Psoas muscle (tissue), 8 donors: ENCODE measurements at places on chromosomes 7 and 10. TPM values are rescaled to one million over a fixed set of nuclear protein-coding genes. Genes with fewer than 3 reads are reported as not detected.

The HGF gene
- 0.78 TPM for total RNA-seq

The SPRN gene
- not detected for total RNA-seq

The HOXA7 gene
- 8.4 TPM for total RNA-seq

The ZMIZ1 gene
- total RNA-seq = 37.6 TPM

The SPDYE8 gene
- total RNA-seq = not detected

The CRHR2 gene
- 0.42 TPM for total RNA-seq

The CCDC172 gene
- total RNA-seq = not detected

The SPDYE5 gene
- not detected for total RNA-seq

The TMEM236 gene
- 0.60 TPM for total RNA-seq

DNA sequence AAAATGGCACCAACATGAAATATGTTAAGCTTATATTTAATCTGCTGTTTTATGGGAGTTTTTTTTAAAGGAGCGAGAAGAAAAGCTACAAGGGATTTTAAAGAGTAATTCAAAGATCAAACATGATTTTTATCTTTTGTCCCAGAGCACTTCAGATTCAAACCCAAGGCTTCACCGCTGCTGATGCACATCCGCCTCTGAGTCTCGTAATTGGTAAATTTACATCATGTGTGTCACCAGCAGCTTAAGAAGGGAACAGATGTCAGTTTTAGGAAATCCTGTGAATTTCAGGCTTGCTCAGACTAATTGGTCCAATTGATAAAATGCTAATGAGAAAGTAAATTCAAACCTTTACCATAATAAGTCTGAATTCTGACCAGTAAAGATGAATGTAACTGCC is 406.3 kb downstream of the GFRA1 start:
- H3K27me3 ChIP-seq = no peaks in the 10 kb centered on the region

DNA sequence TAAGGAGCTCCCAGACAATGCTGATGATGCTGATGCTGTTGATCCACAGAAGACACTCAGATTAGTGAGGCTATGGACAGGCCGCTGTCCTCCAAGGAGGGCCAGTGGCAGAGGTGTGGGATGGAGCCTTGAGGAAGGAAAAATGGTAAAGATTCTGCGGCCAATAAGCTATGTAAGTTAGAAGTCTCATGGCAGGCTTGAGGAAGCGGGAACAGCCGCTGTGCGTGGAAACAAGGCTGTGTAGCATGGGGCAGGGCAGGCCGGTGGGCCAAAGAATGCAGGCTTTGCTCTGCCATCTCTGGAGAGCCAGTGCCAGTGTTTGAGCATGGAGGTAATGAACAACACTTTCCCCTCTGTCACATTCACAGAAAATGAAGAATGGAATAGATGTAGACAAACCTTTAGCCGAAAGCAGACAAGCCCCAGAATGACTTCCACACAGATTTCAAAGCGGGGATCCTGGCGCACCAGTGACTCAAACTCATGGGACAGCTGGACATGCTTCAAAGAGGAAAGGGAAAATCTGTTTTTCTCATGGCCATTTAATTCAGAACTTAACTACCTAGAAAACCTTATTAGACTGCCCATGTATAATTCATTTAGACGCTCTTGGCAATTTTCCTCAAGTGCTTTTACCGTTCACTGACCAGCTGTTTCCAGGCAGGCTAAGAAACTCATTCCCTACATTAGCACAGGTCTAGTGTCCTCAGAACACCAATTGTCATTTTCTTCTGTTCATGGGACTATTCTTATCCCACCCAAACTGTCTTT is 16.9 kb upstream of the FIGNL1 start:
- no peak overlapping the region for H3K4me3 ChIP-seq
- DNase-seq = no peak
- H3K27me3 ChIP-seq = no peaks in the 10 kb centered on the region
- no peaks in the 10 kb centered on the region for H3K36me3 ChIP-seq
- peaks cover 12% of the 10 kb centered on the region for H3K4me1 ChIP-seq

DNA sequence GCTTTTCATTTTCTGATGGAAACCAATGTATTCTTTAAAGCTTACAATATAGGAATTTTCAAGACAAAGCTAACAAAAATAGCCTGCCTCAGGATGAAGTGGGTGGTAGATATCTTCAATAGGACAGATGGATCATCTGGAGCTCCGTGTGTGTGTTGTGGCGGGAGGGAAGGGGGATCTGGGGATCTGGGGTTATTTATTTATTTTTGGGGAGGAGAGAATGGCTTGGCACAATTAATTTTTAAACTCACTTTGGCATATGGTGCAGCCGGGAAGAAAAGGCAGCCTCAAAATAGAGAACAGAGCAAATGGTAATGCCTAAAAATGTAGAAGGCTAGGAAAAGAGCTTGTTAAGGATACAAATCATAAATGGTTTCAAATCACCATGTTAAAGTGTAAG is 11.6 kb upstream of the ABLIM1 start:
- H3K4me1 ChIP-seq = no peaks in the 10 kb centered on the region
- no peak overlapping the region for H3K4me3 ChIP-seq
- no peak for DNase-seq
- no peaks in the 10 kb centered on the region for H3K27me3 ChIP-seq
- no peaks in the 10 kb centered on the region for H3K36me3 ChIP-seq

DNA sequence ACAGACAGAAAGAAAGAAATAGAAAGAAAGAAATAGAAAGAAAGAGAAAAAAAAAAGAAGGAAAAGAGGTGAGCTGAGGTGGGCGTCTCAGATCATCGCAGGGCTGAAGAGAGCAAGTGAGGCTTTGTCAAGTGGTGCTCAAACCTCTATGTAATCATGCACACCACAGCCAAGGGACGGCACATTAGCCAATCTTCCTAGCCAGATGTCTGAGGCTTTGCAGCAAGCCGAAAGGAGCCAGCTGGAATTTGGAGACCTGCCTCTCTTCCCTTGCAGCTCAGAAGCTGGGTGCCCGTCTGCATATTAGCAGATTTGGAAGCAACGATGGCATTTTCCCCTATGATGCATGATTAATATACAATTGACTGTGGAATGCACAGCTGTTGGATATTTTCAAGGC is 52.5 kb downstream of the ADRA2A start:
- no peaks in the 10 kb centered on the region for H3K36me3 ChIP-seq
- H3K27me3 ChIP-seq = no peaks in the 10 kb centered on the region
- peak overlapping the region; percentile 62 for H3K4me3 ChIP-seq
- no peak overlapping the region for H3K27ac ChIP-seq

- no peaks in the 10 kb centered on the region for H3K4me1 ChIP-seq
- no peaks in the 10 kb centered on the region for H3K27me3 ChIP-seq
- H3K27ac ChIP-seq = no peak overlapping the region
- H3K4me3 ChIP-seq = no peak overlapping the region
These were observed 96.9 kb downstream of the IQUB start for GRCh38 chr7:123437447-123437995.

- no peaks in the 10 kb centered on the region for H3K4me1 ChIP-seq
- H3K27me3 ChIP-seq = no peaks in the 10 kb centered on the region
- no peak for DNase-seq
- H3K27ac ChIP-seq = no peak overlapping the region
These were observed 109.0 kb upstream of the SP4 start for GRCh38 chr7:21318916-21319270.

DNA sequence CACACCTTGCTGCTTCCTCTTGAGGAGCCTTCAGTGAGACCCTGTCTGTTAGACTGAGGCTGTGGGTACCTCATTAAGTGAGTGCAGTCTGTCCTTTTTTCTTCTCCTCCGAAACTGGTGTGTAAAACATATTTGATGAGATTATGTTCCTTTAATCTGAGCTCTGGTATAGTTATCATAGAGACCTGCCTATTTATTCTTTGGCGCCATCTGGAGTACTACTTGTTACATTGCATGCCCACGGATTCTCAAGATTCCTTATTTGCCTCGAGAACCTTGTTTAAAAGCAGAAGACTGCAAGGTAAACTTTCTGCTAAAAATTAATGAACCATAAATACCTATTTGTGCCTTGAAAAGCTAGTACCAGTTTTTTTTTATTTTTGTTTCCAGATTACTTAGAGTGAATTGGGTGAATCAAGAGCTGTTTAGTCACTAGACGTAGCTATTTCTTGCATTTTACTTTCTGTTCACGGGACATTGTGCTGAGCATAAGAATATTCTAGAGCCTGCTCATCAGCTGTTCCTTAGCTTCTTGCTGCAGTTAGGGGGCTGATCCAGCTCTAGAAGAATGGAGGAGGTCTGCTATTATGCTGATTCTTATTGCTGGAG is 16.9 kb upstream of the STMP1 start:
- no peaks in the 10 kb centered on the region for H3K27me3 ChIP-seq
- no peaks in the 10 kb centered on the region for H3K4me1 ChIP-seq
- H3K27ac ChIP-seq = no peak overlapping the region
- no peak overlapping the region for H3K4me3 ChIP-seq
- DNase-seq = no peak

DNA sequence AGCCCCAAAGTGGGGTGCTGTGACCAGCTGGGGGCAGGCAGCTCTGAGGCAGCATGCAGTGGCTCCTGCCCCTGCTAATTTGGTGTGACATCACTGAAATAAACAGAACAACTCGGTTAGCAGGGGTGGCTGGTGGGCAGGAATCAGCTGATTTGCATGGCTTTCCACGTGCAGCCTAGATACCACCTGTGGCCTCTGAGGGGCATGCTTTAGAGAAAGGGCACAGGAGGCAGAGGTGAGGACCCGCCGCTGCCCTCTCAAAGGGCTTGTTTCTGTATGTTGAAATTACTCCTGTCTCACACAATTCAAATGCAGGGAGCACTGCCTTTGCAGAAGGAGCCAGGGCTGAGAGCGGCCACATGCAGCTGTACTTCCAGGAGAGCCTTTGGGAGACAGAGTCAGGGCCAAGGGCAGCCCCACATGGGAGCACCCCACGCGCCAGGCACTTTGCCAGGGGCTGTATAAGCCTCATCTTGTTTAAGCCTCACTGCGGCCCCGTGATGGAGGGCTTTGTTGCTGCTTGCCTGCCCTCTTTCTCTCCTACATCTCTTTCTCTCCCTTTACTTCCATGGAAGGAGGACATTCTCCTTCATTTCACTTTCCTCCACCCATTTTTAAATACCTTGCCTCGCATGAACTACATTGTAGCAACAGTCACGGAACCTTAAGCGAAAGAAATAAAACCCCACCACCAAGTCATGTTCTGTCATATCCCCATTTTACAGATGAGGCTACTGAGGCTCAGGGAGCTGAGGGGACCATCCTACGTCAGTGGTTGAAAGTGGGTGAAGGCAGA is 137.7 kb downstream of the ZMIZ1 start:
- no peaks in the 10 kb centered on the region for H3K4me1 ChIP-seq
- H3K27me3 ChIP-seq = no peaks in the 10 kb centered on the region
- DNase-seq = no peak
- peaks cover 89% of the 10 kb centered on the region for H3K36me3 ChIP-seq

- no peak overlapping the region for H3K4me3 ChIP-seq
- no peak overlapping the region for H3K27ac ChIP-seq
These were observed 182.7 kb upstream of the MKLN1 start for GRCh38 chr7:131145026-131145425.

GRCh38 chr10:60281331-60281730 is 108.3 kb downstream of the ANK3 start:
- H3K4me3 ChIP-seq = no peak overlapping the region
- no peak overlapping the region for H3K27ac ChIP-seq
- H3K4me1 ChIP-seq = no peaks in the 10 kb centered on the region
- H3K36me3 ChIP-seq = peaks cover 8% of the 10 kb centered on the region
- no peaks in the 10 kb centered on the region for H3K27me3 ChIP-seq
- no peak for DNase-seq

GRCh38 chr10:49113741-49114141 is 1.6 kb downstream of the VSTM4 start:
- H3K27ac ChIP-seq = no peak overlapping the region
- peak overlapping the region; percentile 69 for H3K4me3 ChIP-seq
- H3K4me1 ChIP-seq = peaks cover 9% of the 10 kb centered on the region
- H3K27me3 ChIP-seq = peaks cover 6% of the 10 kb centered on the region
- DNase-seq = no peak

GRCh38 chr10:7218968-7219367 is 191.9 kb downstream of the SFMBT2 start:
- no peak for DNase-seq
- H3K4me3 ChIP-seq = no peak overlapping the region
- H3K4me1 ChIP-seq = peaks cover 6% of the 10 kb centered on the region
- H3K27ac ChIP-seq = no peak overlapping the region

- H3K4me1 ChIP-seq = peaks cover 5% of the 10 kb centered on the region
- no peaks in the 10 kb centered on the region for H3K36me3 ChIP-seq
- peak; percentile 66 for DNase-seq
- H3K27ac ChIP-seq = no peak overlapping the region
- H3K4me3 ChIP-seq = peak overlapping the region; percentile 76
- H3K27me3 ChIP-seq = peaks cover 5% of the 10 kb centered on the region
These were observed 598 bp downstream of the VIPR2 start for GRCh38 chr7:159143780-159144757.

DNA sequence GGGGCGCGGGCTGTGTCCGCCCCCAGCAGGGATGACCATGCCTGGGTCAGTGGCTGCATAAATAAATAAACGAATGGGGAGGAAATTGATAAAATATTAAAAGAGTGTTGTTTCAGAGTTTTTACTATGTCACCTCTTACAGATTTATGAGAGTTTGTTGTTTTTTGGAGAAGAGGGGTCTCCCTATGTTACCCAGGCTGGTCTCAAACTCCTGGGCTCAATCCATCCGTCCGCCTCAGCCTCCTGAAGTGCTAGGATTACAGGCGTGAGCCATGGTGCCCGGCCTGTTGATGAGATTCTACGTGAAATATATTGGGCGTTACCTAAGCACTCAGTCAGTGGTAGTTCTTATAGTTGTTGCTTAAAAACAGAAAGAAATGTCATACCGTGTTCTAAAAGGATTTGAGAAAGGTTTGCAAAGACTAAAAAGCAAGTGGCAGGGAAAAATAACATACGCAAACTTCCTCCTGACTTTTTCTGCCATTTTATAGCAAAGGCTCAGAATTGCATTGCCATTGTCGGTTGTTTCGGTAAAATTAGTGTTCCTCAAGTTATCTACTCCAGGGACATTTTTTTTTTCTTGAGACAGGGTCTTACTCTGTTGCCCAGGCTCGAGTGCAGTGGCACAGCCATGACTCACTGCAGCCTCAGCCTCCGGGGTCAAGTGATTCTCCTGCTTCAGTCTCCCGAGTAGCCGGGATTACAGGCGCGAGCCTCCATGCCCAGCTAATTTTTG is 39.5 kb upstream of the FOXK1 start:
- H3K4me3 ChIP-seq = peak overlapping the region; percentile 81
- H3K36me3 ChIP-seq = no peaks in the 10 kb centered on the region
- no peaks in the 10 kb centered on the region for H3K27me3 ChIP-seq
- H3K27ac ChIP-seq = peak overlapping the region; percentile 94
- no peak for DNase-seq

DNA sequence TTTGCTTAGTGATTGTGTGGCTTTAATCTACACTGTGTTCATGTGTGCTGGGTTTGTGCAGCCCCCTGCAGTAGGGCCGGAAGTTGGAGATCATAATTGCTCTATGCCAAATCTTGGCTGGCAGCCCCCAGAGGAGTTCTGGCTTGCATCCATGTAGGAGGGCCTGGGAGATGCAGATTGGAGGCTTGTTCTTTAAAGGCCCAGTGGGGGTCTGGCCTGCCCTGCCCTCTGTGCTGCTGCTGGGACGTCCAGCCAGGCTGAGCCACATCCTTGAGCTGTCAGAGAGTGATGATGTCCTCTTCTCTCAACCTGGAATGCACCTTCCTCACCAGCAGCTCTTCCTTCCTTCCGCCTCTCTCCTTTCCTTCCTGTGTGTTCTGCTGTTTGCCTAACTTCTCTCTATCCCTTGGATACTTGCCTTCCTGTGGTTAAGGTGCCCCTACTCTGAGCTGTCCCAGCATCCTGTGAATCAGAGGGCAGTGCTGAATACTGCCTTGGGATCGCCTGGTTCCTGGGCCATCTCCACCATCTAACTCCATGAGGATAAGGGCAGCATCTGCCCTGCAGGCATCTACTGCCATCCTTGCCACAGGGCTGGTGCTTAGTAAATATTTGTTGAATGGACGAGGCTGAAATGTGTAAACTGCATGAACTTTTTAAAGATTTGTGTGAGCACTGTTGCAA is 30.2 kb downstream of the DOCK1 start:
- H3K36me3 ChIP-seq = no peaks in the 10 kb centered on the region
- H3K4me3 ChIP-seq = no peak overlapping the region
- no peaks in the 10 kb centered on the region for H3K4me1 ChIP-seq
- DNase-seq = no peak
- H3K27ac ChIP-seq = no peak overlapping the region
- no peaks in the 10 kb centered on the region for H3K27me3 ChIP-seq
